H4 (cell line): ENCODE measurements at places on chromosomes 1 and 21.

GRCh38 chr1:36279789-36280296 is 26.3 kb upstream of the SH3D21 start:
- DNase-seq = no peak

- DNase-seq = peak; percentile 9
These were observed 318.9 kb upstream of the PBX1 start for GRCh38 chr1:164240081-164240480.

GRCh38 chr21:33115631-33116510 is 45.9 kb downstream of the OLIG1 start:
- no peak for DNase-seq

GRCh38 chr1:2194319-2194897 is at the start of gene FAAP20:
Gene FAAP20, minus strand, starts transcription at chr1:2194772. Its CDS starts 23 bp downstream, at chr1:2194749.
- DNase-seq = peak; percentile 40

- DNase-seq = no peak
These were observed 70.3 kb downstream of the LTN1 start for GRCh38 chr21:28922368-28922767.

DNA sequence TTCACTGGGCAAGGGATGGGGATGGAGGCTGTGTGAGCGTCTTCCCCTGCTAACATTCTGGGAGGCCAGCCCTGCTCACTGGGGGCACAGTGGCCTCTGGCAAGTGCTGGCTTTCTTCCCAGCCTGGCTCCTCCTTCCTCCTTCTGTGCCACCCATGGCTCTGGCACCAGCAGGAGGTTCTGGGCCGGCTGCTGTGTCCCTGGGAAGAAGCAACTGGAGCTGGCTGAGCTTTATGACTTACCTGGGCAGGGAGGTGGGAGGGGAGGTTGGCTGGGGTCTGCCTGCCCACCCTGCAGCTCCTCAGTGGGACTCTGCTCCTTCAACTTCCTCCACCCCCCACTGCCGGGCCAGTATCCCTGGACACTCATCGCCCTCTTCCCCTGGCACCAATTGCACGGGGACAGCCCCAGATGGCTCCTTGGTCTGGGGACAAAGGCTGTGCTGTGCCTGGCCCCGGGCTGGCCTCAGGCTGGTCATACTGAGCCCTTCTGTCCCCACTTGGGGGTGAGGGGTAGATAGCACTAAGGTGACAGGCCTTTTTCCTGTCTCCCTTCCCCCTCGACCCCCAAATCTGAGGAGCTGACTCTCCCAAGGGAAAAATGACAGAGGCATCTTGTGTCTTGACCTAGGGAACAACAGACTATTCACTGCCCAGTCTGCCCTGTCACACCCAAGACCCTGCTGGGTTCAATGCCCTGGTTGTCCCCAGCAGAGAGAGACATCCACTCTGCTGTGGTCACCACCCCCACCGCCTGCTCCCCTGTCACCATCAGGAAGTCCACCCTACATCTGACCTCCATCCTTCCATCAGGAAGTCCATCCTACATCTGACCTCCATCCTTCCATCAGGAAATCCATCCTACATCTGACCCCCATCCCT is 14.4 kb downstream of the CDK18 start:
- DNase-seq = peak; percentile 29

DNA sequence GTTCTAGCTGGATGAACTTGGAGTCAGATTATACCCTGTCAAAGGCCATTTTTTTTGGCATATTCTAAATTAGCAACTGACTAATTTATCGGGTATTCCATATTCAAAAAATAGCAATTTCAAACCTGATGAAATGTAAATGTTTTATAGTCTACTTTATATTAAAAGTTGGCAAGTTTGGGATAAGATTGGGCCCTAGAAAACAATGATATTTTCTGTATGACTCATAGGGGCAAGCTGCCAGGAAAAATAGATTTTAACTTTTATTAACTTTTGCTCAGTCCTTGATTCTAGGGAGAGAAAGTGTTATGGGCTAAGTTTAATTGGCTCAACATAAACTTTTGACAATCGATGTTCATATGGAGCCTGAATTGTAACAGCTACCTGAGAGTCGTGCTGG is 576.9 kb upstream of the B3GALT2 start:
- no peak for DNase-seq

DNA sequence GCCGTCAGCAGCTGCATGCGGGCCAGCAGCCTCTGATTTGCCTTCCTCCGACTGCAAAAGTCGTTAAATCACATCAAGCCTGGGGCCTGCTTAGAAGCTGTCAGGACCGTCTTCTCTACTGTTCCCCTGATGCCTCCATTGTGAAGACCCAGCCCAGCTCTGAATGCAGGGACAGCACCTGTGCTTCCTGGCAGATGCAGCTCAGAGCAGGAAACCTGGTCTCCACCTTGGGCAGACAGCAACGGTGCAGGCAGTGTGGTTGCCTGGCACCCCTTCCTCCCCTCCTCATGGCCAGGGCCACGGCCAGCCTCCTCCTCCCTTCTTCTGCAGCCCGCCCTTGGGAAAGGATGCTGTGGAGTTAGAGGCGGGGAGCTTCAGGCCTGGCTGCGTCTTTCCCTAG is 92.3 kb upstream of the COL6A1 start:
- DNase-seq = no peak

- DNase-seq = no peak
These were observed 38.6 kb upstream of the EPS8L3 start for GRCh38 chr1:109802136-109802900.

GRCh38 chr1:18069903-18070302 is 37.7 kb upstream of the IGSF21 start:
- DNase-seq = no peak

DNA sequence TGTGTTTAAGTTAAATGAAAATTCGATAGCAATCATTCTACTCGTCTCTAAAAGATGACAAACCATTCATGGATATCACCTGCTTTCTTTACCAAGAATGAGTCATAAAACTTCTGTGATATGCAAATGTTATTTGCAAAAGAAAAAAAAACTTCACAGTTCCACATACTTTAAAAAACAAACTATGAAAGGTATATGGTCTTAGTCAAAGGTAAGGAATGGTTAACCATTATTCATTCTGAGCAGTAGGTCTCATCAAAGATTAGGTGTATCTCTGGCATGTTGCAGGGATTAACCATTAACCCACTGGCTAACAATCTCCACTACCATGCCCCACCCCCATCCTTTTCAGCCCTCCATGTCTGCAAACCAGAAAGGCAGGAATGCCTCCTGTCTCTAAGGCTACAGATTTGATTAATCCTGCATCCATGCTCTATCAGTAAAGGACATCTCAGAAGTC is 44.4 kb downstream of the PTPN14 start:
- DNase-seq = no peak

GRCh38 chr1:247435030-247435758 is 19.2 kb downstream of the NLRP3 start:
- no peak for DNase-seq

DNA sequence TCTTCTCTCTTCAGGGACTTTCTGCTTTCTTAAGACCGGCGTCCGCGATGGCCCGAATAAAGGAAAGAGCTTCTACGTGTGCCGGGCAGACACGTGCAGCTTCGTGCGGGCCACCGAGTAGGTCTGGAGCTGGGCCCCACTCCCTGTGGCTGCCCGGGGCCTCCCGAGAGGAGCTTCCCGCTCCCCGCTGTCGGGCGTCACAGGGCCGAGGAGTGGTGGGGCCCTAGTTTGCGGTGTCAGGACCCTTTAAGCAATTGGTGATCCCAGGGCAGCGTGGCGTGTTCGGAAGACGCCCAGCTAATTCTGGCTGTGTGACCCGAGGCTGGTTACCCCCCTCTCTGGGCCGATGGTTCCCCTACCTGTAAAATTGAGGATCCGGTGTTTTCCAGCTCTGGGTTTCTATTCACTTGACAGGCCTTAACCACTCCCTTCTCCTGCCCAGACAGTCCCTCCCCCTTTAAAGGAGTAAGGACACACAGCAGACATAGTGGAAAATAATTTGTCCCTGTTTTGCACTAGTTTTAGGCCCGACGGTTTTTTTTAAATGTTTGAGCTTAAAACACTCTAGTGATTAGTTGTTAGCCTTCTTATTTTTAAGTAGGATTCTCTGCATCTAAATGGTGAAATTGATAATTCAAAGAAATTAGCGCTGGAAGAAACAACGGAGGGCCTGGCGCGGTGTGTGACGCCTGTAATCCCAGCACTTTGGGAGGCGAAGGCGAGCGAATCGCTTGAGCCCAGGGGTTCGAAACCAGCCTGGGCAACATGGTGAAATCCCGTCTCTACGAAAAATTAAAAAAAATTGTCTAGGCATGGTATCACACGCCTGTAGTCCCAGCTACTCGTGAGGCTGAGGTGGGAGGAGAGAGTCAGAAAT is 553 bp downstream of the TTF2 start:
- peak; percentile 22 for DNase-seq

GRCh38 chr1:39081271-39082009 is 55.3 kb downstream of the NDUFS5 start:
- no peak for DNase-seq

DNA sequence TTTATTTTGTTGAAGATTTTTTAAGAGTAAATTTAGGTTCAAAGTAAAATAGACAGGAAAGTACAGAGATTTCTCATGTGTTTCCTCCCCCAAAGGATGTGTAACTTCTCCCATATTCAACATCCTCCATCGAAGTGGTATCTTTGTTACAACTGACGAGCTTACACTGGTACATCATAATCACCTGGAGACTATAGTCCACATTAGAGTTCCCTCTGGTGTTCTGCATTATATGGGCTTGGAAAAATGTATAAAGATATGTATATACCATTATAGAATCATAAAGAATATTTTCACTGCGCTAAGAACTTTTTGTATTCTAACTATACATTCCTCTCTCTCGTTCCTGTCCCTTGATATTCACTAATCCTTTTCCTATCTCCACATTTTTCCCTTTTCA is 203.7 kb downstream of the AMY1C start:
- DNase-seq = no peak

GRCh38 chr1:156258859-156259258 is 11.0 kb upstream of the PAQR6 start:
- DNase-seq = no peak

DNA sequence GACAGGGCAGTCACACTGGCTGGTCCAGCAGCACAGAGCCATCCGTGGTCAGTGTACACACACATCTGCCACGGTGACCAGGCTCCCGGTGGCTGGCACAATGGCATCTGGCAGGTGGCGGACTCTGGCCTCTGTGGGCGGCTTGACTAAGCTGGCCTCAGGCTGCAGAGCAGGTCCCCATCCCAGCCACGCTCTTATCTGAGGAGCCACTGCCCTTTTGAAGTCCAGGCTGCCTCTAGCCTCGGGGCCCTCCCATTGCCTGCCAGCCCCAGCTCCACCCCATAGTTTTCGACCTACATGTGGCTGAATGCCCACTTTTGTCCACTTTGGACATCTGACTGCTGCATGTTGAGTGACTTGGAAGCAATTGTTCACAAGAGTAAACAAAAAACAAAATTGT is 29.9 kb upstream of the EDN2 start:
- DNase-seq = no peak

DNA sequence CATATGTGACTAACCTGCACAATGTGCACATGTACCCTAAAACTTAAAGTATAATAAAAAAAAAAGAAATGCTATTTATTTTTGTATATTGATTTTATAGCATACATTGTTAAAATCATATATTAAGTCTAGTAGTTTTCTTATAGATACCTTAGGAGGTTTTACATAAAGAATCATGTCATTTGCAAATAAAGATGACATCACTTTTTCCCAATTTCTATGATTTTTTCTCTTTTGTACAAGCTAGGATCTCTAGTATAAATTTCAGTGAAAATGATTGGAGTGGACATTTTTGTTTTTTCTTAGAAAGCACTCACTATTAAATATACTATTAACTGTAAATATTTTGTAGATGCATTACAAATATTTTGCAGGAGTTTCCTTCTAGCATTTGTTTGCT is 20.5 kb upstream of the NTMT2 start:
- DNase-seq = no peak

- DNase-seq = peak; percentile 30
These were observed 83.4 kb downstream of the USP24 start for GRCh38 chr1:55131801-55132200.

- DNase-seq = no peak
These were observed 3.8 kb downstream of the ACBD6 start for GRCh38 chr1:180498594-180498993.

DNA sequence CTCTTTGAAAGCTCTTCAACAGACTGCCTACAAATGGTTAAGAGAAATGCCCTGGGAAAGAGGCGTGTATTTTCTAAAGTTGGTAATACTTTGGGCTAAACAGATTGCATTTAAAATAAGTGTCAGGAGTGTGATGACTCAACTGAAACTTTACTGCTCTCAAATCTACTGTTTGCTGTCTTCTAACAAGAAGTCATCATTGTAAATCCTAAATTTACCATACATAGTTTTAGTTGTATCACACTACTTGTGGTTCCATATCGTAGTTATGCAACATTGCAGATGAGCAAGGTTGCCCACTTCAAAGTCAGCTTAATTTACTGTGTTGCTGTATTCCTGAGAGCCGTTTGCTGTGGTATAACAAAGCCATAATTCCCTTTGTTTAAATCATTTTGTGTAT is 59.6 kb downstream of the RGS21 start:
- no peak for DNase-seq

DNA sequence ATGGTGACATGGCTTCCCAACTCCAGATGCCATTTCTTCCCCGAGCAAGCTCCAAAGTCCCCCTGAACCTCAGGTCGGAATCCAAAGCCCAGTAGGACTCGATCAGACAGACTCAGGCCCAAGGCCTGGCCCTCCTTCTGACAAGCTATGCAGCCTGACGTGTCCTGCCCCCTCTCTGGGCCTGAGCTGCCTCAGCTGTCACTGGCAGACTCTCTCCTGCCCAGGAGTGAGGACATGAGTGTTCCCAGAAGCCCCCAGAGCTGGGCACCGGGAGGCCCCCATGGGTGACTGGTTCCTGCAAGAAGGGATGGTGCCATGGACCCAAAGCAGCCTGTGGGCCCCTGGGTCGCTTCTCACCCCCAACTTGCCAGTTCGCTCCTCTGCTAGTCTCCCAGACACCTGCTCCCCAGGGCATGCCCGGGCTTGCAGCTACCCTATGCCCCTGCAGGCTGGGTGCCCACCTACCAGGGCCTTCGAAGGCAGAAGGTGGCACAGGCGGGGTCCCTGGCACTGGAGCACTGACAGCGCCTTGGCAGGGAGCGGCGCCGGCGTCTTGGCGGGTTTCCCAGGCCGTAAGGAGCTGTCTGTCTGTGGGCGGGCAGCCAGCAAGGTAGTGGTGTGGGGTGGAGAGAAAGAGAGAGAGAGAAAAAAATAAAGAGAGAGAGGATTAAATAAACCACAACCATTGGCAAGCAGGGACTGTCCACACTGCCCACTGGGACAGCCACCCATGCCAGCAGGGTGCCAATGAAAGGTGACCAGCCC is 2.3 kb downstream of the EDN2 start:
- DNase-seq = peak; percentile 81

DNA sequence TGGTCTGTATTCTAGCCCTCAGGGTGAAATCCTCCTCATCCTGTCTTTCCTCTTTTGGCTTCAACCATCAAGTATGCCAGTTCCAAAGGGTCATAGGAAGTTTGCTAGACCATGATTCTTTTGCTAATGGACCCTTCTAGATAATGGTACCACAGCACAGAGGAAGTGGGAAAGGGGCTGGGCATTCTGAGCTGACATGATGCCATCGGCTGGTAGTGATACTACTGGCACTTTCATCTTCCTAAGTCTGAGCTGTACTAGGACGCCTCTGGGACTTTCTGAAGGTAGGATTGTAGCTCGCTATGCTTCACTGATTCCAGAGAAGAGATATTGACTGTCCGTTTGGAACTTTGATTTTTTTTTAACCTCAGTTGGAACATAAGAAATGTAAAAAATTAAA is 11.4 kb downstream of the FASLG start:
- DNase-seq = no peak
